ENCODE measurements at places on chromosomes 16 and 17.

- no peak for DNase-seq
Observed at GRCh38 chr16:16021020-16021419, 71.6 kb downstream of the ABCC1 start.

DNA sequence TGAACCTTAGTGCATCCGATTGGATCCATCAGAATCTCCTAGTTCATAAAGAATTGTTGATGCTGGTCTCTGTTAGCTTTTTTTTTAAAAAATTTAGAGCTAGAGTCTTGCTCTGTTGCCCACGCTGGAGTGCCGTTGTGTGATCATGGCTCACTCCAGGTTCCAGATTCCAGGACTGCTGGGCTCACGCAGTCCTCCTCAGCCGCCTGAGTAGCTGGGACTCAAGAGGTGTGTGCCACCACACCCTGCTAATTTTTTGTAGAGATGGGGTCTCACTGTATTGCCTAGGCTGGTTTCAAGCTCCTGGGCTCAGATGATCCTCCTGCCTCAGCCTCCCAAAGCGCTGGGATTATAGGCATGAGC lies 8.0 kb downstream of the TCF25 start:
- no peak for DNase-seq

DNA sequence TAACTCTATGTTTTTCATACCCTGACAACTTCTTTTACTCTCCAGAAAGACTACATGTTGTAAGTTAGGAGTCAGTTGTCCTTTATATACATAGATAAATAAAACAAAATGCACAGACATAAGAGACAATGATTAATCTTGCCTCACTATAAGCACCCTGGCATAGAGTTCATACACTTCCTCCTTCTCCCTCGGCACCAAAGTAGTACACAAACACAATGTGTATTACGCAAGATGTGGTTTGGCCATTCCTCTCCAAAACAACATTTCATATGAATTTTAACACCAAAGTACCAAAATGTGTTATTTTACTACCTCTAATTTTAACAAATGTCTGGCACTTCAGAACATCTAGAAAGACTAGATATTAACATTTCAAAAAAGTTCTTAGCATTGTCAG lies 17.2 kb upstream of the SLFN11 start:
- no peak for DNase-seq

DNA sequence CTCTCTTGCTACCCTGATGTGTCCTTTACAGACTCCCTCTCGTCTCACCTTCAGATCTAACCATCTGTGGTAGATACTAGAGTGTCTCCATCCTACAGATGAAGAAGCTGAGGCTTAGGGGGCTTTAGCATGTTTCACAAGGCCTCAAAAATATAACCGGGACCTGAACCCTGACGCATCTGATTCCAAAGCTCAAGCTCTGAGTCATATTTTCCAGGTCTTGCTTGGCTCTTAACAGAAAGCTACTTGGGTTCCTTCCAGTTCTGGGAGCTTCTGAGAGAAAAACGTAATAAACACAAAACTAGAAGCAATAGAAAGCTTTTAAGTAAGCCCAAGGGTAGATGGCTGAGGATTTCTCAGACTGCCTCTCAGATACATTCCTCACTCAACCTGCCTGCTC lies 224.3 kb upstream of the EEF2KMT start:
- no peak for DNase-seq

DNA sequence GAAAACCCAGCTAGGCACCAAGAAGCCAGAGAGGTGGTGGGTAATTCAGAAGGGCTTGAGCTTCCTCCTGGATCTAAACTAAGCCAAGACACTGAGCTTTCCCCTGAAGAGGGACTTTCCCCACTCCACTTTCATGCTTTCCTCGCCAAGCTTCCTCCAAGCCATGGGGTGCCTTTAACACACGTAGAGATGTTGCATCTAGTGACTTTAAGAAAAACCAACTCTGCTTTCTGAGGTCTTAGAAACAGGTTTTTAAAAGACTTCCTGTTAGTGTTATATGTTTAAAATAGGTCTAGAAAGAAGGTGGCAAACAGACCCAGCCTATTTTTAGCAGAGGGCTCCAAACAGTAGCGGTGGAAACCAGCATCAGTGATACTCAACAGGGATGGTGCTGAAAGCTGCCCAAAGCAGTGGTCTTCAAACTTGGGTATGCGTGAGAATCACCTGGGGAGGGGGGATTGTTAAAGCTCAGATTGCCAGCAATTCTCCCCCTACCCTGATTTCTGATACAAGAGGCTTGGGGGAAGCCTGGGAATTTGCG lies 585.6 kb downstream of the CDH13 start:
- DNase-seq = no peak

DNA sequence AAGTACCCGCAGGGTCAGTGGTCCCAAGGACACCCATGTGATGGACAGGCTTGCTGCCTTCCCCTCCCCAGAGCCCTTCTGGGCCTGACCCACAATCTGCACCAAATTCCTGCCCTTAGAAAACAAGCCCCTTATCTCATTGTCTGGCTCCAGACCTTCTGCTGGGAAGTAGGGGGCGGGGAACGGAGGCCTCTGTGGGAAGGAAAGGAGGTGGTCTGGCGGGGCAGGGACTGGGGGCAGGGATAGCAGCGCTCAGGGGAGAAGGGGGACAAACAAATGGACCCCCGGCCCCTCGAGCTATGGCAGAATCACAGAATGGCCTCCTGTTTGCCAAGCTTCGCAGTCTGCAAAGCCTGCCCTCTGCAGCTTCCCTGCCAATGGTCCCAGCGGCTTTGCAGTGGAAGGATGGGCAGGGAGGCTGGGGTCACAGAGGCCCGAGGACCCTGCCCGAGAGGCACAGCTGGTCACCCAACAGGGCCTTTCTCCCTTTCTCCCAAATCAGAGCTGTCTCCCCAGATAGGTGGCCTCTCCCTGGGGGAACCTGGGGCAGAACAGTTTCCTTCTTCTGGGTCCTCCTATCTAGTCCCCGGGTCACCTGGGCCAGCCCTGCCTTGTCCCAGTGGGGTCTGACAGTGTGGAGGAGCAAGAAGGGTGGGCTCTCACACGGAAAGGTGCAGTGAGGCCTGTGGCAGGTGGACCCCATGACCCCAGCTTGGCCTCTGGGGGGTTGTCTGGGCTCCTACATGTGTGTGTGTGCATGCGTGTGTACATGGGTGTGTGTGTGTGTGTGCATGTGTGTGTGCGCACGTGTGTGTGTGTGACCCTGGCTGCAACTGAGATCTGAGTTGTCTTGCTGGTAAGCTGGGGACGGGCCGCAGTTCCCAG lies 25.5 kb downstream of the TMEM235 start:
- no peak for DNase-seq

- no peak for DNase-seq
Observed at GRCh38 chr17:68580236-68580770, 20.9 kb downstream of the FAM20A start.

GRCh38 chr16:19003935-19004334 lies 20.2 kb downstream of the TMC7 start:
- no peak for DNase-seq

GRCh38 chr17:50283246-50283645 lies 9.0 kb downstream of the TMEM92 start:
- DNase-seq = peak; percentile 68

GRCh38 chr16:22948058-22948602 lies 134.2 kb downstream of the HS3ST2 start:
- DNase-seq = no peak

- DNase-seq = no peak
Observed at GRCh38 chr16:73049091-73049490, 1.2 kb upstream of the ZFHX3 start.

DNA sequence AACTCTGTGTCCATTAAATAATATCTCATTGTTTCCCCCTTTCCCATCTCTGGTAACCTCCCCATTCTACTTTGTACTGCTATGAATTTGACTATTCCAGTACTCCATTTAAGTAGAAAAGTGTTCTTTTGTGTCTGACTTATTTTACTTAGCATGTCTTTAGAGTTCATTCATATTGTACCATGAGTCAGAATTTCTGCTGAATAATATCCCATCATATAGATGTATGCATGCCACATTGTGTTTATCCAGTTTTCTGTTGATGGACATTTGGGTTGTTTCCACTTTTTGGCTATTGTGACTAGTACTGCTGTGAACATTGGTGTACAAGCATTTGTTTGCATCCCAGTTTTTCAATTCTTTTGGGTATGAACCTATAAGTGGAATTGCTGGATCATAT lies 6.0 kb downstream of the PPM1D start:
- DNase-seq = no peak

DNA sequence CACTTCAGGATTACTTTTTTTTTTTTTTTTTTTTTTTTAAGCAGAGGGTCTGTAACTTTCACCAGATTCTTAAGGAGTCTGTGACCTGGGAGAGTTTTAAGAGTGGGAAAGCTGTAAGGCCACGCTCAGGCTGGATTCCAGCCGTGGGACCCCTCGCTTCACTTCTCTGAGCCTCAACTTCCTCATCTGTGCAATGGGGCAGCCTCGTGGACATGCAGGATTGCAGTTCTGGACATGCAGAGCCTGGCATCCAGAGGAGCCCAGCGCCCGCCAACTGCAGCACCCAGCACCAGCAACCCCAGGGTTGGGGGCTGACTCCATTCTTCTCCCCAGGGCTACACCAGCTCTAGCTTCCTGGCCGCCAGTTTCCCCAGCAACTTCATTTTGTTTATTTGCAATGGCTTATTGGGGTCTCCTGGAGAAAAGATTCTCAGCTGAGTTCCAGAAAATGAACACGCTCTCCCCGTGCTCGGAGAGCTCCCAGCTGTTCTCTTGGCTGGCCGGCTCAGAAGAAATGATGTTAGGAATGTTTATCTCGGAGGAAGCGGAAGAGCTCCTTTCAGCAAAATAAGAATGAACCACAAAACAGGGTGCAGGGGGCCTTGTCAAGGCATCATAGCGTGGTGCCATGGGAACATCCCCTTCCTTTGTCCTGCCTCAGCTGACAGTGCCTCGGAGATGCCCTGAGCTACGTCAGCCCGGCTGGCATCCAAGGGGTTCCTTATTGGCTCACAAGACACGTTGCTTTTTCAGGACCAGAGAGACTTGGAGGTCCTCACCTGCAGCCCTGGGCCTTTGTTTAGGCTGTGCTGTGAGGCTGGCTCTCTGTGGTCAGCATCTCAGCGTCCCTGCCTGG lies 22.9 kb upstream of the ZCCHC14 start:
- no peak for DNase-seq

GRCh38 chr16:48936811-48937210 lies 326.8 kb upstream of the N4BP1 start:
- DNase-seq = no peak

- DNase-seq = no peak
Observed at GRCh38 chr17:77471984-77472461, 331.3 kb downstream of the SEC14L1 start.

- DNase-seq = no peak
Observed at GRCh38 chr16:56424404-56424764, 961 bp downstream of the AMFR start.

DNA sequence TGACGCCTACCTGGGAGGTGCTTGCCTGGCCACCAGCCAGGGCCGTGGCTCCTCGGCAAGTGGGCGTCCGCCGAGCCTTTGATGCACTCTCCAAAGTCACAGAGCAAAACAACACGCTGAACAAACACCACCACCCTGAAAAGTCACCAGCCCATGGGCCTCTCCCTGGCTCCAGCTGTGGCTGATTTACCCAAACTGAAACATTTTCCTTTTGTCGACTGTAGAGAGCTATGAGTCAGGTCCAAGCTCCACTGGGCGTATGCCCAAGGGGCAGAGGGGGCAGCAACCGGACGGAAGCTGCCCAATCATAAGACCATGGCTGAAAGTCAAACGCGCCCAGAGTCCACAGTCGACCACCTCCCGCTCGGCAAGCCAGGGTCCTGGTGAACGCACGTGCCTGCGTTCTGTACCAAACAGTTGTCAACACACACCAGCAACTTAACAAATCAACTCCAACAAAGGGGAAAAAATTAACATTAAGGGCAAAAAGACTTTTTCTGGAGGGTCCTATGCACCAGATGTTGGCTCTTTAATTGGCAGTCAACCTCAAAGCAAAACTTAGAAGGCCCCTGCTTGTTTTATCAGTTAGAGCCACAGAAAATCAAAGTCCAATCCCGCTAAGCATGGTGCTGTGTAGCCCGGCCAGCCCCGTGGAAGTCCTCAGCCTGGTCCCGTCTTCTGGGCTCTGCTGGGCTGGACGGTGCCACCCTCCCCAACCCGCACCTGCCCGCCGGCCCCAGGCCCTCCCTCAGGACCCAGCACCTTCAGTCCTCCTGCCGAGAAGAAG lies 47.3 kb downstream of the TBC1D16 start:
- DNase-seq = no peak

DNA sequence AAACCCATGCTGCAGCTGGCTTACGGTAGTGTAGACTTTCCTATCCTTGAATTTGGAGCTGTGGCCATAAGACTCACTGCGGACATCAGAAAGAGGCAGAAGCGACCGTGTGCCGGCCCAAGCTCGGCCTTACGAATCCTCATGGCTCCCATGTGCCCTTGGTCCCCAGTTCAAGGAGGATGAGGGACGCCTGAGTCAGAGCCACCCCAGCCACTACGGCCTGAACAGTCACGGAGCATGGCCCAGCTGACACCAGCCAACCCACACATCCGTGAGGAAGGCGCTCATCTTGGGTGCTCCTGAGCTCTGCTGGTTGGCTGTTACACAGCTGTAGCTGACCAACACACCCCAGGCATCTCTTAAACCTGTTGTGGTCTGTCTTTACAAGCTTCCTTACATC lies 44.0 kb downstream of the ZCCHC14 start:
- no peak for DNase-seq

DNA sequence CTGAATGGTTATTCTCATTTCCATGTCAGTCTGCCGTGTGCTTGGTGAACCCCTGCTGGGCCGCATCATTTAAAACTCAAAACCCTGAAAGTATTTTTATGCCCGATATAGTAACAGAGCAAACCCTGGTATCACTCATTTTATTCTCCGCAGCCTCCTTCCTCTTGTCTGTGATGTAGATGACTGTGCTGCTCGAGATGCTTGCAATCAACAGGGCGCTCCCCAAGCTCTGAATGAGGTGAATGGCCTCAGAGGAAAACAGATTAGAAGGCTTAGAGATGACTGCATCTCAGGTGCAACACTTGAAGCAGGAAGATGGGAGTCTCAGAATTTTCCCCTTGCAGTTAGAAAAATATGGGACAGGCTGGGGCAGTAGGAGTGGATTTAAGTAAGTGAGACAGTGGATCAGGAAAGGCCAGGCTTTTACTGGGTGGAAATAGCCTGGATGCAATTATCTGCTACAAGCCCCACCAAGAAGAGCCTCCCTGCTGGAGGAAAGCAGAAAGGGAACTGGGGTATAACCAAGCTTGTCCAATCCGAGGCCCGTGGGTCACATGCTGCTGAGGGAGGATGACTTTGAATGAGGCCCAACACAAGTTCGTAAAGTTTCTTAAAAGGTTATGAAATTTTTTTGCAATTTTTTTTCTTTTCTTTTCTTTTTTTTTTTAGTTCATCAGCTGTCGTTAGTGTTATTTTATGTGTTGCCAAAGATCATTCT lies 166.9 kb downstream of the CDH13 start:
- DNase-seq = no peak
